Stimulated activated CD8-positive, alpha-beta memory T cell treated with anti-CD3 and anti-CD28 coated beads, Interleukin-4, amount 100 ng/mL, for 24 hours (primary cell): ENCODE measurements at places on chromosomes 11 and 22.

GRCh38 chr11:111815489-111815888 is 49.3 kb upstream of the PPP2R1B start:
- no peak for DNase-seq

DNA sequence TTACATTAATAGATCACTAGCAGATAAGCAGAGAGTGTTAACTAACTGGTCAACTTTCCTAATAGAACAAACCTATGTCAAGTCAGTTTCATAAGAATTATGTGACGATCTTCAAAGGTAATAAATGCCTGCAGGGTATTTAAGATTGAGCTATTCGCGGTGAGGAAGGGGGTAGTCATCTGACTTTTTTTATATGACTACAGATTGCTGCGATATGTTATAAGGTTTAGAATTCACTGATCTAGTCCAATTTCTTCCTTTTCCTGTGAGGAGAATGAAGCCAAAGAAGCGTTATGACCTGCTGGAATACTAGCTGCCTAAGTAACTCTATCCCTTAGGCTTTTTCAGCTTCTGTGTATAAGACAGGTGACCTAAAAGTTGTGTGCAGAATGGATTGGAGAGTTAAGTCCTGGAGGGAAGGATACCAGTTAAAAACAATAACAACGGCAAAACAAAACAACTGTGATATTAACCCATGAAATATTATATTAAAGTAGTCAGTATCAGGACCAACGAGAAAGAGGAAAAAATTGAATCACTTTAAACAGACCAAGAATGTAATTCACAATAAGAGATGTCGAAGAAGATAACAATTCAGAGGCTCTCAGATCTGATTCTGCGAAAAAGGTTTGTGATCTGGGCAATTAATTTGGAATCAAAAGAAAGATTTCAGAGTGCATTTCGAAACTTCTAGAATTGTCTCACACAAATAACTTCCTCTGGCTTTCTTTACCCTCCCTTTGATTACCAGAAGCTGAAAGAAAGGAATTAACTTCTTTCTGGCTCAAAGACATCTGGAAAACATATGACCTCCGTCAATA is 630 bp downstream of the CASP4 start:
- no peak for DNase-seq

- DNase-seq: no peak
These were observed 25.7 kb upstream of the SCGB1A1 start for GRCh38 chr11:62393061-62393611.

GRCh38 chr11:118703563-118704106 is 24.2 kb upstream of the TREH start:
- no peak for DNase-seq

GRCh38 chr11:110991661-110992355 is 253.7 kb upstream of the POU2AF2 start:
- DNase-seq: no peak

DNA sequence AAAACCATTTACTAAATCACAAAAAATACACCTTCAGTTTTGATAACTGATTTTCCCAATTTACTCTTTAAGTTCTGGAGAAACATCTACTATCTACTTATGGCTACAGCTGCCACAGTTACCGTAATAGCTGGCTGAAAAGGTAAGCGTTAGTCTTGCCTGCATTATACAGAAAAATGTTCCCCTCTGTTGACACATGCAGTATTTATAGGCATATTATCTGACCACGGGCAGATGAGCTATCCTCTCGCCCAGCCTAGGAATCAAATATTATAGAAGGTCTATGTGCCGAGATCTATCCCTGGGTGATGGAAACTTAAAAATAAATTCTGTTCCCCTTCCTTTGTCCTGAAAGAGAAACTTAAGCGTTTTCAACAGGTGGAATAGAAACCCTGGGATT is 283.8 kb downstream of the CADM1 start:
- no peak for DNase-seq

DNA sequence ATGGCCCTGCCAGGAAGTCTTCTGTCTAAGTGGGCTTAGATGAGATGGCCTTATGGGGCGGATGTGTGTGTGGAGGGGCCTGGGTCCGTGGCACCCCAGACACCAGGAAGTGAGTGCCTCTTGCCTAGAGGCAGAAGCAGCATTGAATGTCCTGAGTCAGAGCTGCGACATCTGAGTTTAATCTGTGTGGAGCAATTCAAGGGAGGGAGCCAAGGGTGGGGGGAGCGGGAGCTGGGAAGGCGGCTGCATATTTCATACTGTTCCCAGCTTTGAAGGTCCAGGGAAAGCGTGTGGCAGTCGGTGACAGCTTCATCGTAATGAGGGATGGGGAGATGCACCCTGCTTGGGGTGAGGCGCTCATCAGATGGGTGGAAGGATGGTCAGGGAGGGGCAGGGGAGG is 73.5 kb upstream of the THY1 start:
- DNase-seq: no peak

DNA sequence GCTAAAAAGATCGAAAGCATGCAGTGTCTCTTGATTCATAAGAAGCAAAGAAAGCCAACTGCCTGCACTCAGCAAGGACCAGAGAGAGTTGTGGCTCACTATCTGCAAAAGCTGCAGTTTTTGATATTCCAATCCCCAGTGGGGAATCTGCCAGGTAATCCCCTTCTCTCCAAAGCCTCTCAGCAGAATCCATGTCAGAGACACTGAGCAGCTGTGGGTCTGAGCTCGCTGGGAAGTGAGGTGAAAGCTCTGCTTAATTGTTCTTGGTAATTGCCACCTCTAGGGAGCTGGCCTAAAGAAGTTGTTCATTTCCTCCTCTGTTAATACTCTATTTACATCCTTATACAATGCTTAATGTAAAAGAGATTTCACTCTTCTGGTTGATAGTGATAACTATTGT is 261.3 kb upstream of the LRRC4C start:
- DNase-seq: no peak

DNA sequence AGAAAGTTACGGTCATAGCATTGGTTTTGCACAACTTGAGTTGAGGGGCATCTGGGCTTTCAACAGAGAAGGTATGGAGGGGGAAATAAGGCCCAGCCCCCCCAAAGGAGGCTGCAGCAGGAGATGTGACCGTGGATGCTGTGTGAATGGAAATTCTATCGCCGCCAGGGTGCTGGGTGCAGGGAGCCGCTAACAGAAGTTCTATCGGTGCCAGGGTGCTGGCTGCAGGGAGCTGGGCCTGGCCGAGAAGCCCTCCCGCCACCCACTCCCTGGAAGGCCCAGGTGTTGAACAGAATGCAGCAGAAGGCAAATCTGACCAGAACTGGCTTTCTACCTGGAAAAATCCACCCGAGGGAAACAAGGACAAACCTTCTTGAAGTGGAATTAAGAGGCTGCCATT is 115.0 kb downstream of the SHANK2 start:
- DNase-seq: no peak

DNA sequence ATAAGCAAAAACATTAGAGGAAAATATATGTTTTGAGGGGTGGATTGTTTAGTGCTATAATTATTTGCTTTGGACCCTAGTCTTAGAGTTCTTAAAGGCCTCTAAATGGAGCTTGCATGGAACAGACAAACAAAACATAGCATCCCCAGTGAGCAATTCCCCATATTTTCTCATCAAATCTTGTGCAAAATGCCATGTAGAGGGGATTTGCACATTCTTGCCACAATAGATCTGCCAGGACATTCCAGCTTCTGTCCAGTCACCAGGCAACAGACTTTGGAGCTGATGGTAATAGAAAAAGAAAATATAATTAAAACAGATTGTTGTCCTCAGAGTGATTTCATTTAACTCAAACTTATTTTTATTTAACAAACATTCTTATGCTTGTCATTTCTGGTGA is 360.3 kb upstream of the PDGFD start:
- no peak for DNase-seq

- no peak for DNase-seq
These were observed 403.1 kb upstream of the CCDC90B start for GRCh38 chr11:83689144-83689780.

DNA sequence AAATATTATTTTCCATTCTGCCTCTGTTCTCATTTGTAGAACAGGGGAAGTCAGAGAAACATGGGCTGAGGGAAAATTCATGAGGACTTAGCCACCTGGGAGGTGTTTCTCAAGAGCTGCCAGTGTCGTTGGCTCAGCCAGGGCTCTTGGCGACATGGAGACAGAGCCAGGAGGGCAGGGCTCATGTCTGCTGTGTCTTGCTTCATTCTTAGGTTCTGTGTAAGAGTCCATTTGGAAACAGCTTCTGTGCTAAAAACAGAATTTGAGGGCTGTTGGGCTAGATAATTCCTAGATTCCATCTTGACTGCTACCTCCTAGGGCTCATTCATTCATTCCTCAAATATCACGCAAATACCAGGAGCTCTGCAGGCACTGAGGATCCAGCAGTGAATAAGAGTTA is 15.1 kb upstream of the MRGPRX2 start:
- DNase-seq: no peak

DNA sequence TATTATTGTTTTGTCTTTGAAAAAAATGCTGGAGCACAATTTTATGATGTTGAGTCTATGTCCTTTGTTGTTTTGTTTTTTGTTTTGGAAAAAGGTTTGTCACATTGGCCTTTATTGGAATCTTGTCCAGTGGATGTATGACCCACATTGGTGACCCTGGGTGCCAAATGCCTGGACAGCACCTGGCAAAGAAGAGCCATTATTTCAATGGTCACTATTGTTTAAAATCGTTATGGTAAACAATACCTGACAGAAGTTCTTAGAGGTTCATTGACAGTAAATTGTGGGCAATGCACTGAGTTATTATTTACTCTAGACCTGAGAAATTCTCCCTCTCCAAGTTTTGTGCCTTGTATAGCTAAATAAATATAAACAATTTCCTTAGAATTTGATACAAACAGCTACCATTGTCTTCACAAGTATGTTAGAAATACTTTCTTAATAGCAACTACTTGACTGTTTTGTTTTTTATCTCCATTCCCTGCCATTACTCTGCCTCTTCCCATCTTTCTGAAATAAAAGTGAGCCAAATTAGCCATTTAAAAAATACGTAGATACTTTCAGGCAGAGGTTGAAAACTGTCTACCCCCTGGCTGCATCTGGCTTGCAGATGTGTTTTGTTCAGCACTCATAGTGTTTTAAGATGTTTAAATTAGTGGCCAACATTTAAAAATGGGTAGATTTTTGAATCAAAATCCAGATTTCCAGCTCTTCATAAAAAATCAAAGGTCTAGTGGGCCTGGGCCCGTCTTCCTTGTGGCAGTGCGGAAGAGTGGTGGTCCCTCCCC is 39.9 kb downstream of the BMAL1 start:
- no peak for DNase-seq

GRCh38 chr11:114172055-114172861 is 112.7 kb downstream of the ZBTB16 start:
- no peak for DNase-seq

GRCh38 chr11:15371533-15371932 is 256.8 kb downstream of the INSC start:
- no peak for DNase-seq
